ENCODE measurements at places on chromosomes 16 and 17.

- no peak for DNase-seq
Measured at GRCh38 chr16:17382949-17383863, 87.6 kb downstream of the XYLT1 start.

DNA sequence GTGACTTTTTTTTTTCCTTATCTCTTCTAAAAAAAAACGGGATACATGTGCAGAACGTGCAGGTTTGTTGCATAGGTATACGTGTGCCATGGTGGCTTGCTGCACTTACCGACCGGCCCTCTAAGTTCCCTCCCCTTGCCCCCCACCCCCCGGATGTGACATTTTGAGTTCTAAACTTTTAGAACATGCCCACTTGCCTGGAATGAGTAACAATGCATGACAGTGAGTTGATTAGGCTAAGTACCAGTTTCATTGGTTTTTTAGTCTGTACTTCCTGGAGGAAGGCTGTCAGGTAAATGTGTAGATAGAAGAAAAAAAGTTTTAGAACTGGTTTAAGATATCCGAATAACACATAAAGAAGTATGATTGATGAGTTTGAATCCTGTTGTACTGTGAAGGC, 4.0 kb downstream of the BPTF start:
- peak; percentile 48 for DNase-seq

DNA sequence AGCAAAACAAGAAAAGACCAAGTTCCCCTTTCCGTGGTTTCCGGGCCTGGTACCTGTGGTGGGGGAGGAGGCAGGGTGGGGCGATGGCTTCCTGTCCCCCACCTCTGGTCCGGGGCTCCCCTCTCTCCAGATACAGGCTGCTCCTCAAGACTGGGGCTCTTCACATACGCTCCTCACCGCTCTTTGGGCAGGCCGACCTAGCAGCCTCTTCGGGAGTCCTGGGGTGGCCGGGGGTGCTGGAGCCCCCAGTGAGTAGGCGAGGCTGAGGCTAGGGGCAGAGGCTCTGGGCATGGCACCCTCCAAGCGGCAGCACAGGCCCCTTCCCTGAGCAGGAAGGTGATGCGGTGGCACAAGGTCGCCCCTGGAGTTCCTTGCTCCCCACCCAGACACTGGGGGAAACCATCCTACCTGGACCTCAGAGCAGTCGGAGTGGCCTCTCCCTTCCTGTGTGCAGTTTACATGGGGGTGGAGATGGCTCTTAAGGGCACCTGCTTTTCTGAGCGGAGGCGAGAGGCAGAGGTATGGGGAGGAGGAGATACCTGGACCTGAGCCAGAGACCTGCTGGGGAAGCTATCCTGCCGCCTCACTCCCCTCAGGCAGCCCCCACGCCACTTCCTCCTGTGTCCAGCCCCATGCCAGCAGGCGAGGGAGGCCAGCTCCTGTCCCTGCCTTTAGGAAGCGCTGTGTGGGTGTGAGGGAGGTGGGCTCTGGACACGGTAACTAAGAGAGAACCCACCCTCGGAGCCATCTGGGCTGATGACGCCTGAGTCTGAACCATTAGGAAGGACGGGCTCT, 891 bp downstream of the CORO1A start:
- peak; percentile 82 for DNase-seq

- DNase-seq: no peak
Measured at GRCh38 chr17:75269844-75270217, 1.2 kb downstream of the MIF4GD start.

DNA sequence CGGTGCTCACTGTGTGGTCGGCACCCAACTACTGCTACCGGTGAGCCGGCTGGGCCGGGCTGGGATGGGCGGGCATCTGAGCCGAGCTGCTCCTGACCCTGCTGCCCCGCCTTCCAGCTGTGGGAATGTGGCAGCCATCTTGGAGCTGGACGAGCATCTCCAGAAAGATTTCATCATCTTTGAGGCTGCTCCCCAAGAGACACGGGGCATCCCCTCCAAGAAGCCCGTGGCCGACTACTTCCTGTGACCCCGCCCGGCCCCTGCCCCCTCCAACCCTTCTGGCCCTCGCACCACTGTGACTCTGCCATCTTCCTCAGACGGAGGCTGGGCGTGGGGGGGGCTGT, 6.9 kb downstream of the TBX6 start:
- DNase-seq: no peak

GRCh38 chr17:20074489-20074888, 65.3 kb downstream of the SPECC1 start:
- DNase-seq: no peak

DNA sequence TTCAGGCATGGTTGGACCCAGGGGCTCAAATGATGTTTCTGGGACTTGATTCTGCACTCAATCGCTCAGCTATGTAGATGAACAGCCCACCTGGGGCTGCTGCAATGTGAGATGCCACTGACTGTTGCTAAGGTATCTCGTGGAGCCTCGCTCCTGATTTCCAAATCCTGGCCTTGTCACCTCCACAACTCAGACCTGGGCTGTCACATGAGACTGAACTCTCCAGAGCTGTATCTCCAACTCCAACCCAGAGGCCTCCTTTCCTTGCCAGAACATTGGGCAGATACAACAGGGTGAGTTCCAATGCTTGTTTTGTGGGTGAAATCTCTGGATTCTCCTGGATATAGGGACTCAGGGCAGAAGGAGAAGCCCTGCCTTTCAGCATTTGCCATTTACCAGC, 79.5 kb downstream of the GNAO1 start:
- DNase-seq: no peak

- no peak for DNase-seq
Measured at GRCh38 chr17:393806-394717, 41.5 kb upstream of the RPH3AL start.

- no peak for DNase-seq
Measured at GRCh38 chr17:17177176-17177575, 29.0 kb downstream of the PLD6 start.

DNA sequence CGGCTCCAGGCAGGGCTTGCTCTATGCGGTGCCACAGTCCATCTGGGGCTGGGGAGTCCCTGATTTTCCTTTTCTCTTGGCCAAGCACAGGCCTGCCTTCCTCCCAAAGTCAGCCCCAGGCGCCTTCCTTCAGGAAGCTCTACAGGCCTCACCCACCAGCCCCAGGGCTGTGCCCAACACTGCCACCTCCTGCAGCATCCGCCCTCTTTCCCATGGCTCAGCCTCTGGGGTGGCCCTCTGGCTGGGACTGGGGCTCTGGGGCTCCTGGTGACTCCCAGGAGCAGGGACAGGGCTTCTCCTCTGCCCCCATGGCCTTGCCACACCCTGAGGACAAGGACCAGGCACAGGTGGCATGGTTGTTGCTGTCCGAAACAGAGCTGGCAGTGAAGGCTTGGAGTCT, 817 bp downstream of the ITGB4 start:
- DNase-seq: no peak

DNA sequence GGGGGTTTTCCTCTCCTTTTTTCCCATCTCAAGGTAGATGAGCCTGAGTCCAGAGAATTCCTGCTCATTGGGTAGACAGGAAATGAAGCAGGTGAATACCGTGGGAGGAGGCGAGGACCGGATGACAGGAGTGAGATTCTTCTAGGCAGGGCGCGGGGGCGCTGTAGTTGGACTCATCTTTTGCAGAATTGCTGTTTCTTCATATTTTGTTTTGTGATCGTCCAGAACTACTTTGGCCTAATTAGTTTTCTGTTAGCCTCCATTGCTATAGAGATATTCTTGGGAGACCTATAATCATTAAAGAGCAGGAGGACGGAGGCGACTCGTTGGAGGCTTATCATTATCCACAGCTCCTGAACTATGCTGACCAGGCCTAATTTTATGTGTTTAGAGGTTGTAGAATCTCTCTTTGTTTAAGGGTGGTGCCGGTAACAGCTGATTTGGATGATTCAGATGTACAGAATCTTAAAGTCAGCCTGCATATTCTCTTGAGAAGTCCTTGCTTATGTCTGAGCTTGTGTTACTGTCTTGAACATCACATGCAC, 650 bp downstream of the ATP6V0A1 start:
- DNase-seq: no peak

DNA sequence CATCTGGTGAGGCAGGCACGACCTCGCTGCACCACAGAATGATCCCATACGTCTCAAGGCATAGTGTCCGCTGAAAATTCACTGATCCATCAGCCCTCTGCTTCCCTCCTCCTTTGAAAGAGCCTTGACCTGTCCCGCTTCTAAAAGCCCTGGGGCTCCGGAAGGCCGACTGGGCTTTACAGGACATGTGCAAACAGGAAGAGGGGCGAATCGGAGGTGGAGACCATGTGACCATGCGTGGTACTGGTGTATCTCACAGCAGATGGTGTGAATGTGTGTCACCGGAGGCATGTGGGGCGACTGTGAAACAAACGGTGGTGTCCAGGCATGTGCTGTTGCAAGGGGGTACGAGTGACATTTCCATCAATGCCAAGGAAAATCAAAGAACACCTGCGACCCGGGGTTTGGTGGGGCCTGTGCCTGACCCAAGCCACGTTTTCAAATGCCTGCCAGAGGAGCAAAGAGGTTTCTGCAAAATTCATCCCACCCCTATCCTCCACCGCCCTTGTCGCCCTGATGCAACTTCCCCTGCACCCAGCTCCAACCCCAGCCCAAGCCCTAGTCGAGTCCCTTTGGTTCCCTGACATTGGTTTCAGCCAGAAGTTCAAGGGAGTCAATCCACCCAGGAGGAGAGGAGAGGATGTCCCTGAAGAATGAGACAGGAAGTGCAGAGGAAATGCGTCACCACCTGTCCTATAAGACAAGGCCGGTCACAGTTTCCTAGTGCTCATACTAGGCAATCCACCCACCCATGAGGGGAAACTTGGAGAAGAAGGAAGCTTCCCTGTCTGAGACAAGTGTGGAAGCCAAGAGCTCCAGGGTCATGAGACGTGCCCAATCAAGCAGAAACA, 5.9 kb upstream of the KCNJ18 start:
- DNase-seq: no peak

- no peak for DNase-seq
Measured at GRCh38 chr16:83143788-83144187, 517.0 kb downstream of the CDH13 start.

Measured in CD4-positive, alpha-beta T cell treated with Interleukin-15 for 4 hours (primary cell).